Omental fat pad (tissue), 4 donors: ENCODE measurements at places on chromosomes 6 and 20. TPM values are rescaled to one million over a fixed set of nuclear protein-coding genes. Genes with fewer than 3 reads are reported as not detected.
A peak's percentile ranks its signal among the peaks of the same experiment; 100 is the strongest.

GRCh38 chr6:87151781-87152525 is 3.4 kb upstream of the ZNF292 start:
- DNase-seq: peak; percentile 39

DNA sequence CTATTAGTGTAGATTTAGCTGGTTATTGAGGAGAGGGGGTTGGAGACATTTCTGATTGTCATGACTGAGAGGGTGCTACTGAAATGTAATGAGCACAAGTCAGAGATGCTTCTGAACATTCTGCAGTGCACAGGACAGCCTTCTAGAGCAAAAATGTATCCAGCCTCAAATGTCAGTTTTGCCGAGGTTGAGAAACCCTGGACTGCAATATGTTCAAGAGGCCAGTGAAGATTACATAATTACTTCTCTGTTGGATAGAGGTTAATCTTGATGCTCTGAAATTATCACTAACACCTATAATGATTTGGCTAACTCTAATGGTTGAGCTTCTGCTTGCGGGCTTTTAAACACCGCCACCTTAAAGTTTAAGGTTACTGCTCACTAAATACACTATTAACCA is 3.4 kb upstream of the DUSP22 start:
- no peak for DNase-seq

- DNase-seq: no peak
These were observed 189.4 kb upstream of the RREB1 start for GRCh38 chr6:6918216-6918983.

GRCh38 chr6:12313992-12314589 is 23.9 kb downstream of the EDN1 start:
- no peak for DNase-seq

DNA sequence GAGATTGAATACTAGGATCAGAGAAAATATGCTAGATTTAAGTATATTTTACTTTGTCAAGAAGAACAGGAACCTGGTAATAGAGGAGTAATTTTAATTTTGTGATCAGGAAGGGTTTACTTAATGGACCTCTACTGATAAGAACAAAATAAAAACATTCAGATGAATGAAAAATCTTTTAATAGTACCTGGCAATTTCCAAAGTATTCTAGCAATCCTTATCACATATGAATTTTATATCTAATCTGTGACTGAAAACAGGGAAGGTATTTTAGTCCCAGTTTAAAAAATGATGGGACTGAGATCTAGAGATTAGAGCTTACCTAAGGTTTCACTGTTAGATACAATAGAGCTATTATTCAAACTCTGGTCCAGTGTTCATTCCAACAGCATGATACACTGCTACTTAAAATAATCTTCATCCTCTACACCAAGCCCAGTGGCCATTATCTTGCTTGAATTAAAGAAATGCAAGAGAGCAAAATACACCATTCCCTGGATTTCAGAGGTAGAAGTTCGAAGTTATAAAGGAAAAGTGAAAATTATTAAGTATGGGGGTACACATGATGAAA is 13.5 kb downstream of the SLC17A5 start:
- DNase-seq: no peak

GRCh38 chr6:14037402-14038277 is 79.9 kb upstream of the CD83 start:
- DNase-seq: no peak

GRCh38 chr6:34692280-34692679 is 4.3 kb downstream of the ILRUN start:
- DNase-seq: no peak

RPP21 gene
- total RNA-seq: 45.9 TPM

LIN28B gene
- not detected for total RNA-seq

DNA sequence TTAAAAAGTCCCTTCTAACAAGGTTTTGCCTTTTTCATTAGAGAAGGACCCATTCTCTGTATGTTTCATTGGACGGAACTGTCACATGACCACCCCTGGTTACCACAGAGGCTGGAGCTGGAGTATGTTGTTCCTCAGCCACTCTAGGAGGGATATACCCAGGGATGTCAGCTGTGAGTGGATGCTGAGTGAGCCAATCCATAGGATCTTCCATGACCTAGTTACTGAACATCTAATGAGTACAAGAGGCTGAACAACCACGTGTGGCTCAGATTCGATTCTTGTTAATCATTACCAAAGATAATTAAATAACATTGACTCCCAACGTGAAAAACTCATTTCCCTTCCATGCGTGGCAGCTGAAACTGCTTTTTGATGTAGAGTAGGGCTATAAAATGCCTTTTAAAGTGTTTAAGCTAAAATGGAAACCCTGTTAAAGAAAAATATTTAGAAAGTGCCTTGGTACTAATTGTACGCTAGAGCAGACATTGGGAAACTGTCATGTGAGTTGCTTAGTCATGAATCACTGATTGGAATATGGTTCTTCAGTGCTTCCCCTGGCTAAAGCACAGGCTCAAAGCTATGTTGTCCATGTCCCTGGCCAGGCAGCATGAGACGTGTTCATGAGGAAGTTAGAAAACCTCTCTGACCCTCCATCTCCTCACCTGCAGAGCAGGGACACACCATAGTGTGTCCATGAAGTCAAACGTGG is 256.1 kb downstream of the ZNF217 start:
- no peak for DNase-seq

DNA sequence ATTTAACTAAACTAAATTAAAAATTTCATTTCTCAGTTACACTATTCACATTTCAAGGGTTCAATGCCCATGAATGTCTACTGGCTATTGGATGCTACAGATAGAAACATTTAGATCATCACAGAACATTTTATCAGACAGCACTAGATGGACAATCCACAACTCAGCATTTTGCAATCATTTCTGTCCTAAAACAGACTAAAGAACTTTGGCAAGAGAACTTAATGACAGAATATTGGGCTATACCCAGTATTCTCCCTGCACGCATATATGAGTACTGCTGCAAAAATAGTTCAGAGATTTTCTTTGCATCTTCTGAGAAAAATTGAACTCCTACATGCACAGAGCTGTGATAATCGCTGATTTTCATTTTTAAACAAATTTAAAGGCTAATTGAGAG is 36.1 kb upstream of the FBXO30 start:
- DNase-seq: no peak

GRCh38 chr20:63292904-63293303 is at the start of gene COL20A1:
Gene COL20A1 (plus strand): TSS chr20:63293186. CDS start chr20:63295108, 1,922 bp downstream.
- no peak for DNase-seq

DNA sequence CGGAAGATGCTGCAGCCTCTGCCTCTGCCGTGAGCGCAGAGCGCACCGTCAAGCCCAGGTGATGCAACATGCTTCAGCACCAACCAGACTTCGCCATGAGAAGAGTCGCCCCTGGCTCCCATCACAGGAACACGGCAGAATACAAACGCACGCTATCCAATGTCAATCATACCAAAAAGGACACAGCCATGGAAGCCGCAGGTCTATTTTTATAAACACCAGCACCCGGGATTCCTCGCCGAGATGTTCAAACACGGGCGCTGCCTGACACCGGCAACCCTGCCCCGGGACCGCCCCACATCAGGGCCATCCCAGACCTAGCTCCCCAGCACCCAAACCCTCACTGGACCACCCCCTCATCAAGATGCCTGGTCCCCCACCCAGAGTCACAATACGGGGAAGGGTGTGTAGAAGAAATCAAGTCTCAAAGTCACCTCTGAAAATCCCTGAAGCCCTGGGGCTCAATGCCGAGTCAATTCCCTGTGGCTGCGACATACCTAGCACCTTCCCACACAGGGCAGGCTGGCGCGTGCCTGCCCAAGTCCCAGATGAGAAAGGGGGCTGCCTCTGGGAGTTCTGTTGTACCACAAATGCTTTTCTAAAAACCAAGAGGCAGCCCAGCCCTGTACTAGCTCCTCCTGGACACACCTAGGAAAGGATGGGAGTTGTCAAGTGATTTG is 17.9 kb downstream of the TAF4 start:
- DNase-seq: no peak

- DNase-seq: no peak
These were observed 6.7 kb upstream of the HSF2 start for GRCh38 chr6:122392564-122393350.

GRCh38 chr6:132096245-132096644 is 145.1 kb upstream of the CCN2 start:
- DNase-seq: no peak

- no peak for DNase-seq
These were observed 111.9 kb upstream of the GGTLC1 start for GRCh38 chr20:24100370-24101011.

SNAP25 gene
- 4.8 TPM for total RNA-seq

DNA sequence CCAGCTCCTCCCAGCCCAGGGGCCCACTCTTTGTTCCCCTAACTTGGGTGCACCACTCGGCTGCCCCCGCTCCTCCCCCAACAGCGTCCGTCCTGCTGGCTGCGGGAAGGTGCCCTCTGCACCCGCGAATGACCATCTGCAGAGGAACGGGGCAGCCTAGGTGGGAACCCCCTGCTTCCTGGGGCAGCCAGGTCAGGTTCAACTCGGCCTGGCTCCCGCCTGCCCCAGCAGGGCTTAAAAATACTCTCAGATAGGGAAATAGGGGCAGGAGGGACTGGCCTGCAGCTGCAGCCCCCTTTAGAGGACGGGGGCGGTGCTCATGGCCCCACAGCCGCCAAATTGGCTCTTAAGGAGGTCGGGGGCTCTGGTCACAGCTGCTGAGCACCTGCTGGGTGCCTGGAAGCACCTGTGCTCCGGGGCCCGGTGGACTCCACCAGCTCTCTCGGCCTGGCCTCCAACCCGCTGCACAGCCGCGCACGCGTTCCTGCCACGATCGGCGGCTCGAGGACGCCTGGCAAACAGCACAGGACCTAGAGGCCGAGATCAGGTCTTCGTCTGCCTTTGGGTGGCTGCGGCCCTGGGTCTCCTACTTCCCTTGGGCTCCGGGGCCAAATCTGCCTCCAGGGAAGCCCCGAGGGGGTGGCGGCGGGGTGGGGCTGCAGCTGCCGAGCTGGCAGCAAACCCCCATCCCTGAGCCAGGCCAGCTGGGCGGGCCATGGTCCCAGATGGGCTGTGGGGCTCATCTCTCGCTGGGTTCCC is 700 bp upstream of the LAMA5 start:
- DNase-seq: no peak

DNA sequence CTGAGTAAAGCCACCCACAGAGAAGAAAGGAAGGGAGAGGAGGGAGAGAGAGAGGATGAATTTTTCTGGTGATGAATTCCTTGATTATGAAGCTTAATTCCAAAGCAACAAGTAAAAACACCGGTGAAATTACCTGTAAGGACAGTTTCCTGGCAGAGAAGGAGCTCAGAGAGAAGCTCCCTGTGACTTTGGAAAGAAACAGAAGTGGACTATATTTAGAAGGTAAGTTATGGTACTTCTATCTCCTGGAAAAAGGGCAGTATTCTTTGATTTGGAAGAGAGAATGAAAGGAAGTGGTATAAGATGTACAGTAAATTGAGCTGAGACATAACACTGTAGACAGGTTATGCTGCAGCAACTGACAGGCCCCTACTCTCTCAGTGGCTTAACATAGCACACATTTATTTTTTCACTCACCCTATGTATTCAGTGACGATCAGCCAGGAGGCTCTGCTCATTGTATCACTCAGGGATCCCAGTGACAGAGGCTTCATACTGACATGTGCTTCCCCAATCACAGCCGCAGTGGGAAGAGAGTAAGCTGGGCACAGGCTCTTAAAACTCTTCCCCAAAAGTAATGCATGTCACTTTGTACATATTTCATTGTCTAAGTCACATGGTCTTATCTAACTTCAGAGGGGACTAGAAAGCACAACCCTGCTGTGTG is 349.5 kb downstream of the BTBD9 start:
- DNase-seq: no peak

DNA sequence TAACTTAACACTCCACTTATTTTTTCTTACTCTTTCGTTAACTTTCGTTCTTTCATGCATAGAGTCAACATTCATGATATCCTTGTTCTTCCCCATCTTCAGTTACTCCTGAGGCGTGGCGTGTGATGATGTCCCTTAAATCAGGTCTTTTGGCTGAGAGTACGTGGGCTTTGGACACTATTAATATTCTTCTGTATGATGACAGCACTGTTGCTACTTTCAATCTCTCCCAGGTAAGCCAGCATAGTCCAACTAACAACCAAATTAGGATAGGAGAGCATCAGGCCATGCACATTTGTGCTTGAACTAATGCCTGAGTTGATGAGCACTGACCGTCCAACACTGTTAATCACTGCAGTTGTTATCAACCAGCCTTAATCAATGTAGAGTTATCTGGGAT is 119.6 kb downstream of the TMEM242 start:
- DNase-seq: no peak

DNA sequence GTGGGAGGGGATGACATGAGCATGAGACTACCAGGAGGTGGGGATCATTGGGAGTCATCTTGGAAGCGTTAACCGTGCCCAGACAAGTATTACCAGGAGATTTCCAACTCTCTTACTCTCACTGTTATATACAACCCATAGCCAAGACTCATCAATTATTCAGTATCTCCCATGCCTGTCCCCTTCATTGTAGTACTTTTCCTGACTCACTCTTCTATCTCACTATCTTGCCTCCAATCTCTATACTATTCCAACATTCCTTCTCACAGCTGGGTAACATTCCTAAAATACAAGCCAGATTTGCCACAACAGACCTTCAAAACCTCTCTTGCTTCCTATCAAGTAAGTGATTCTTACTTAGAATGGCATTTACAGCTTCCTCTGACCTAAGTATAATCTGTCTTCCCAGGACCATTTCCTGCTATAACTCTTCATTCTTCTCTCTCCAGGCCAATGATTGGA is 226.3 kb upstream of the SMLR1 start:
- no peak for DNase-seq

DUSP22 gene
- total RNA-seq: 47.4 TPM

DNA sequence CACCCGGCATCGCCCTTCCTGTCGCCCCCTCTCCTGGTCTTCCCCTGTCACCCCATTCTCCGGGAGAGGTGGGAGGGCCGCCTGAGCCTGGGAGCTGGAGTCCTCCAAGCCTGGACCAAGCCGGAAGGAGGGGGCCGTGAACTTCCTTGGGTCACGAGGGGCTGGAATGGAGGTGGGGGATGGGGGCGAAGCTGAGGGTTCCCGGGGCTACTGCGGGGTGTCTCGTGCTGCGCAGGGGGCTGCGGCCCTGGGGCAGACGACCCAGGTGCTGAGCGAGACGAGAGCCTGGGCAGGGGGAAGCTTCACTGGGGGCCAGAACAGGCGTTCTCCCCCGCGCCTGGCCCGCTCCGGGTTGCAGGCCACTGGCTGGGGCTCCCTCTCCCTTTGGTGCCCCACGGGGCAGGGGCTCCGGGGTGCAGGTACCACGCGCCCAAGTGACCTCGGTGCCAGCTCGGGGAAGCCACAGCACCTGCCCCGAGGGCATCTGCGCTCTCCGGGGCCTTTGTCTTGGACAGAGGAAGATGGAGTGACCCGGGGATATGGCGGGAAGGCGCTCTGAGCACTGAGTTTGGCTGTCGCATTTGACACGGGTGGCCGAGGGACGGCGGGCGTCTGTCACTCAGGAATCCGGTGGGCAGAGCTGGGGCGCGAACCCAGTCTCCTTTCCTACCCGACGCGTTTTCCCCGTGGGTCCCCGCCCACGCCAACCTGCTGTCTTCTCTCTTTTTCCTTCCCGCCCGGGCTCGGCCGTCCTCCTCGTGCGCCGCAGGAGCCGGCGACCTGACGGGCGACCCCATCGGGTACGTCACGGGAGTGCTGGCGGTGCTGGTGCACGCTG is 1.2 kb downstream of the SLC35D3 start:
- DNase-seq: no peak
